ENCODE measurements at places on chromosomes 16 and 17. TPM values are rescaled to one million over a fixed set of nuclear protein-coding genes. Genes with fewer than 3 reads are reported as not detected.

Gene KRTAP9-4
- not detected for total RNA-seq

DNA sequence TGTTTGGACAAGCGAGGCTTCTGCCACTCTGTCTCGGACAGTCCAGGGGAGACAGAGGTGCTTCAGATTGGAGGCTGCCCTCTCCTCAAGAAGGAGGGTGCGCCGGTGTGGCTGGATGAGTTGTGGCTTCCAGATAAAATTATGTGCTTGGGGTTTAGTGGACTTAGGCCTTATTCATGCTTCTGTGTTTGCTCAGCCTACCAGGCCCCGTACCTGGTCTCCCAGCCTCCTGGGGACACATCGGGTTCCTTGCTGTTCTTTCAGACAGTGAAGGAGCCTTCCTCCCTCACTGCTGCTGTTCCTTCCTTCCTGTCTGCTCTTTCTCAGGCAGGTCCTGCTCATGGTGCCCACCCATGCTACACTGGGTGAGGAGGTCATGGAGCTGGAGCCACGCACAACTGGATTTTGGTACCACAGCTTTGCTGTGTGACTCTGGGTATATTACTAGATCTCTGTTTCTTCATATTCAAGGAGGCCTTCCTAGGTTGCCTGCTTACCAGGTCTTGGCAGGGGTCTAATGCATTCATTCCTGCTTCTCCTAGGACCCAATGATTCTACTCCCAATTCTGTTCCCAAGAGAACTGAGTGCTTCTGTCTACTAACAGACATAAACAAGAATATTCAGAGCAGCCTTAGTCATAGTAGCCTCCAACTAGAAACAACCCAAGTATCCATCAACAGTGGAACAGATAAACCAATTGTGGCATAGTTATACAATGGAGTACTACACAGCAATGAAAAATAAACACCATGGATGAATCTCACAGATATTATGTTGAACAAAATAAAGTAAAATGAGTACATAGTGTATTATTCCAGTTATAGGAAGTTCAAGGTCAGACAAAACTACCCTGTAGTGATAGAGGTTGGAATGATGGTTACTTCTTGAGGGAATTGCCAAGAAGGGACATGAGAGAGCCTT, 121.7 kb downstream of the CMIP start:
- no peak overlapping the region for H3K4me3 ChIP-seq
- no peaks in the 10 kb centered on the region for H3K36me3 ChIP-seq
- no peak overlapping the region for H3K27ac ChIP-seq
- H3K27me3 ChIP-seq: no peaks in the 10 kb centered on the region
- DNase-seq: no peak
- H3K4me1 ChIP-seq: peaks cover 18% of the 10 kb centered on the region

GRCh38 chr17:59347975-59348391, 16.5 kb downstream of the YPEL2 start:
- peaks cover 44% of the 10 kb centered on the region for H3K4me1 ChIP-seq
- H3K4me3 ChIP-seq: no peak overlapping the region
- no peak overlapping the region for H3K27ac ChIP-seq

Gene SLC12A4
- total RNA-seq: 15.1 TPM

DNA sequence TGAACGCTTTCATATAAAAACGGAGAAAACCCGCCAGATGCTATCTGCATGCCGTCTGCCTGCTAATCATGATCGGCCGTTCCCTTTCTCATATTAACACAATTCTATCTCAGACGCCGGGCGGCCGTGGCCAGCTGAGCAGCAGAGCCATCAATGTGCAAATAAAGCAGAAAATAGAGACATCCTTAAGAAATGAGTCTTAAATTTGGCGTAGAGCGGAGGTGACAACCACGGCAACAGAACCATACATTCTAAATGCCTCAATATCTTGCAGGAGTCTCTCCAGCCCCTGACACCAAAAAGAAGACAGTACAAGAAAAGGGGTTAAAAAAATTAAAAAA, 2.7 kb upstream of the IRX5 start:
- H3K36me3 ChIP-seq: no peaks in the 10 kb centered on the region
- H3K4me1 ChIP-seq: peaks cover 45% of the 10 kb centered on the region
- DNase-seq: no peak

Data from CD4-positive, alpha-beta T cell (primary cell).